Upper lobe of right lung (tissue), 1 donor: ENCODE measurements at places on chromosomes 5 and 9.

- DNase-seq, result no peak
Observed at GRCh38 chr9:95876138-95876444, 600 bp downstream of the ERCC6L2 start.

GRCh38 chr5:157172403-157172802, 6.3 kb upstream of the GARIN3 start:
- no peak for DNase-seq

- DNase-seq, result no peak
Observed at GRCh38 chr9:96061293-96061987, 185.9 kb downstream of the ERCC6L2 start.

DNA sequence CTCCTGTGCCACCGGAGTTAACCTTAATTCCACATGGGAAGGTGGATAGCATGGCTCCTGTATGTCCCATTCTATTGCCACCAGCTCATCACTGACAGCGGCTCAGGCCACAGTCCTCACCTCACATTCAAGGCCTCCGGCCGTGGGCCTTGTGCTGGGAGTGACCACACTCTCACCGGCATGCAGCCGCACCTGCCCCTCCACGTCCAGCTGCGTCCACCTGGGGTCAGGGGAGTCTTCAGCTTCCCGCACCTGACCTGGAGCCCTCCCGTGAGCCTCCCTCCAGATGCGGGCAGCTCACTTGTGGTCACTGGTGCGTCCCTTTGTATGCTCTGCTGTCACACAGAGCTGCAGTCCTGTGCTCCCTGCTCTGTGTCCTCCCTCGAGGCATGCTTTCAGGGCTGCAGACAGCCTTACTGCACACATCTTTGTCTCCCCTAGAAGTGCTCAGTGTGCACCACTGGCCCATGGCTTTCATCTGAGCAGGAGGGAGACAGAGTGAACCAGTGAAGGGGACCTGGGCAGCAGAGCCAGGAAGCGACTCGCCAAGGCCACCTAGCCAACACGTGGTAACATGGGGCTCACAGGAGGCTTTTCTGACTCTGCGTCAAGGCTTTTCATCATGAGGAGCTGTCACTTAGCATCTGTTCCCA, 210.1 kb downstream of the ERCC6L2 start:
- DNase-seq, result no peak

- no peak for DNase-seq
Observed at GRCh38 chr9:89712283-89712682, 107.5 kb downstream of the GADD45G start.
